ENCODE measurements at places on chromosomes 5 and 9.

DNA sequence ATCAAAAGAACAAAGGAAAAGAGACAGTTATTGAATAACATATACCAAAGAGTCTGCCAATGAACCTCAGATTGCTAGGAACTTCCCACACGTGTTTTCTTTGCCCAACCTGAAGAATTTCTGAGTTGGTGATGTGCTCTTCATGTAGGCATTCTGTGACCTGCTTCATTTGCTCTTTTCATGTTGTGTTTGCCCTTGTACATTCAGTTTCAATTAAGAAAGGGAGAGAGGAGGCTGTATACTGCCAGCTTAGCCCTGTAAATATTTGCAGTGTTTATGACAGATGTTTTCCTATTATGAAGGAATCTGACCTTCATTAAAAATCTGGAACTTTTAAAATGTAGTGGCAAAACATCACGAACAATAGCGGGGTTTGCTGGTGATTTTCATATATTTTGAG, 168.5 kb downstream of the GAS1 start:
- no peak for DNase-seq

- no peak for DNase-seq
Observed at GRCh38 chr5:41763081-41763480, 107.1 kb downstream of the OXCT1 start.

GRCh38 chr9:77563174-77563573, 84.9 kb downstream of the GNA14 start:
- no peak for DNase-seq

GRCh38 chr5:94778299-94778698, 159.8 kb downstream of the SLF1 start:
- DNase-seq, result no peak

- DNase-seq, result no peak
Observed at GRCh38 chr5:78607864-78608263, 40.7 kb downstream of the LHFPL2 start.

DNA sequence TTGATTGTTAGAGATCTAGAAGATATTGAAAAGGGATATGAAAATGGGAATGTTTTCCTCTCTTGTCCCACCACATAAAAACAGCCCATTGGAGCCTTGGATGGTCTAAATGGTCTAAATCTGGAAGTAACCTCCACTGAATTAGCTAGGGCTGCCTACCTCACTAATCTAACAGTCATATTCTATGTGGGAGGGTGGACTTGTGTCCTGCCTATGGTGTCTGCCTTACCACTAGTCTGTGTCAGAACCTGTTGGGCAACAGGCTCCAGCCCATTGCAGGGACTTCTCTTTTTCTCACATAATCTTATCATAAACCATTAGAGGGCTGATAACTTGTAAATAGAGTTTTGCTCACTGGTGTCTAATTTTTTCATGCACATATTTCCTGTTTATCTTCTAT, 548.8 kb upstream of the CDH18 start:
- DNase-seq, result no peak

DNA sequence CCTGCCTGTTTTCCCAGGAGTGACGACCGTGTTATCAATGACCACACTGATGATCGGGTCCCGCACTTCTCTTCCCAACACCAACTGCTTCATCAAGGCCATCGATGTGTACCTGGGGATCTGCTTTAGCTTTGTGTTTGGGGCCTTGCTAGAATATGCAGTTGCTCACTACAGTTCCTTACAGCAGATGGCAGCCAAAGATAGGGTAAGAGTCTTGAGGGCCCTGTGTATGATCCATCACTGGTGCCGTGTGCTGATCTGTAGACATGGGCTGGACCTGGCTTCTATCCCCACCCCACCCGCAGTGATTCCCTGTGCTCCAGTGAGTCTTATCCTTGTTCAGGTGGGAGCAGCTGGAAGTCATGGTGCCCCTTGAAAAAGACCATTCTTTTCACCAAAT, 26.0 kb downstream of the GABRP start:
- no peak for DNase-seq

DNA sequence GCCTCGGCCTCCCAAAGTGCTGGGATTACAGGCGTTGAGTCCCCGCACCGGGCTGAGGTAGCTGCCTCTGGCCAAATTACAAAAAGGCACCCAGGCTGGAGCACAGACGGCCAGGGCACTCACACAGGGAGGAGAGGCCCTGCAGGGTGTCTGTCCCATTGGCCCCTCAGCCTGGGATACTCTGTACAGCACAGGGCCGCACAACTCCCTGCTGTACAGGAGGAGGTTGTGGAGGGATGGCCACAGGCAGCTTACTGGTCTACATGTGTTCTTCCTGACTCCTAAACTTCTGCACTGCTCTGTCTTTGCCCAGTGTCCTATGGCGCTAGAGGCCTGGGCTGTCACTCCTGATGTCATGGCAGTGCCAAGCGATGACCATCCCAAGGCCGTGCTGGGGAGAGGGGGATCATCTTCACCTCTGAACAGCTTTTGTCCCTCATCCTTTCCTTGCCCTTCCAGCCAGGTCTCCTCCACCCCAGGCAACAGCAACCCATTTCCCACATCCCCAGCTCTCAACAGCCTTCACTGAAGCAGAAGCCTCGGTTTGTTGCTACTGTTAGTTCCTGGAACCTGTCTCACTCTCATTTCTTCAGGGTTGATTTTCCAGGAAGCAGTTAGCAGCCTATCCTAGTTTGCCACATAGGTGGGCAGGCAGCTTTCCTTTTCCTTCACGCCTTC, 1.8 kb upstream of the CNOT6 start:
- DNase-seq, result no peak
